Esophagus muscularis mucosa (tissue), 4 donors: ENCODE measurements at places on chromosomes 2 and 18. TPM values are rescaled to one million over a fixed set of nuclear protein-coding genes. Genes with fewer than 3 reads are reported as not detected.

DNA sequence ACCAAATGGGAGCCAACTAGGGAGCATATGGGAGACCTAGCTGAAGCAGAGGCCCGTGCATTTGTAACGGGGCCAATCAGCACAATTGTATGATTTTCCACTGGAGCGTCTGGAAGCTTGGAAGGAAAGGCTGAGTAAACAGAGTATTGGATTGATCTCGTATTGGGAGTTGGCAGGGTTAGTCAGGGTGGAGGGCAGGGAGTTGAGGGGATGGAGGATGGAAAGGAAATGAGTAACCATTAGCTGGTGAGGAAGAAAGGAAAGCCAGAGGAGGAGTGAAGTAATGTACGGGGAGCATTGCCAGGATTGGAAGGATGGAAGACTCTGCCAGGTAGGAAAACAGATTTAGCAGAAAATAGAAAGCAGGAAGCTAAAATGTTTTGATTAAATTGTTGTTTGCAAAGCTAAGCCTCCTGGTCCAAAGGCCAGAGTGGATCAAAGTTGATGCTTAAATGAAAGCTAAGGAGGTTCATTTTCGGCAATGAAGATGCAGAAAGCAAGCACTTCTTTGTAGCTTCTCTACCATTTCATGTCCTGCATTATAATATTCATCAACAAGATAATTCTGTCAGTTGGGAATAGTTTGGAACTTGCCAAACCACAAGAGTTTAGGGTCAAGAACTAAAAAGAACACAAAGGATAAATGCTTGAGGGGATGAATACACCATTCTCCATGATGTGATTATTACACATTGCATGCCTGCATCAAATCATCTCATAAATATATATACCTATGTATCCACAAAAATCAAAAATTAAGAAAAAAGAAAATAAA, 75.6 kb upstream of the TTN start:
- no peaks in the 10 kb centered on the region for H3K4me1 ChIP-seq
- H3K4me3 ChIP-seq = no peak overlapping the region
- no peaks in the 10 kb centered on the region for H3K27me3 ChIP-seq

DNA sequence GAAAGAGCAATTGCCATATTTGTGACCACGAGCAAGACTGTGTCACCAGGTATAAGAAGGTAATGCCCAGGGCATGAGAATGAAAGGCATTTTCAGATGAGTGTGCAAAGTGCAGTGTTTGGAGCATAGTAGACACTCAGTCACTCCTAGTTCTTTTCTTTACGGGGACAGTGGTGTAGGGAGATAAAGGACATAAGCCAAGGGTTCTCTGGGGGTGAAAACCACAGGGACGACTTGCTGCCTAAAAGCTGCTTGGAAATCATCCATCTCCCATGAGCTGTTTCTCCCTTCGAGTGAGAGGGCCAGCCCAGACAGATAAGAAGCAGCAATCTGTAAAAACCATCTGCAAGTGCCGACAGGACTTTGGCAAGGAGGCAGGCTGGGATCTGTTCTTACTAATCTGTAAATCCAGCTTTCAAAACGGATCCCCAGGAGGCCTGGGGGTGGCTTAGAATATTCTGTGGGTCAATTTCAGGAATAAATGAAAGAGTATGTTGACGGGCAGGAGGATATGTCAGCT, 221.6 kb downstream of the LPIN1 start:
- no peaks in the 10 kb centered on the region for H3K27me3 ChIP-seq
- peaks cover 3% of the 10 kb centered on the region for H3K4me1 ChIP-seq
- no peaks in the 10 kb centered on the region for H3K36me3 ChIP-seq
- H3K27ac ChIP-seq = no peak overlapping the region

GRCh38 chr2:20015482-20016083, 3.1 kb upstream of the MATN3 start:
- H3K4me3 ChIP-seq = no peak overlapping the region
- H3K4me1 ChIP-seq = peaks cover 20% of the 10 kb centered on the region
- no peaks in the 10 kb centered on the region for H3K27me3 ChIP-seq
- no peaks in the 10 kb centered on the region for H3K36me3 ChIP-seq
- no peak for DNase-seq

Gene TMEM127
- total RNA-seq = 66.0 TPM

Gene UGT1A10
- total RNA-seq = not detected

DNA sequence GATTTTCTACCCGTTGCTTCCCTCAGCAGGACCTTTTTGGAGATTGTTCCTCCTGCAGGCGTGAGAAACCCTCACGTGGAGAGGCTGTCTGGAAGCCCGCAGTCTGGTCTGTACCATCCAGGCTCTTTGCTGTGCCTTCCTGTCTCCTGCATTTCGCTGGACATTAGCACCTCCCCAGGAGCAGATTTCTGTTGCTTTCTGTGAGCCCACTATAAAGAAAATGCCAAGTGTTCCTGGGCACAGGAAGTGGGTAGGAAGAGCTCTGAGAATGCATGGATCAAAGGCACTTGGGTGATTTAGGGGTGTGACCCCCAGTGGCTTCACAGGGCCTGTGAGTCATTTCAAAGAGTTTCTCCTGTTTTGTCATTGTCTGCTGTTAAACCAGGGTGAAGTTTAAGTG, 27.3 kb downstream of the SPTBN1 start:
- H3K36me3 ChIP-seq = peaks cover 4% of the 10 kb centered on the region
- H3K4me3 ChIP-seq = no peak overlapping the region
- H3K4me1 ChIP-seq = peaks cover 84% of the 10 kb centered on the region
- H3K27me3 ChIP-seq = no peaks in the 10 kb centered on the region

DNA sequence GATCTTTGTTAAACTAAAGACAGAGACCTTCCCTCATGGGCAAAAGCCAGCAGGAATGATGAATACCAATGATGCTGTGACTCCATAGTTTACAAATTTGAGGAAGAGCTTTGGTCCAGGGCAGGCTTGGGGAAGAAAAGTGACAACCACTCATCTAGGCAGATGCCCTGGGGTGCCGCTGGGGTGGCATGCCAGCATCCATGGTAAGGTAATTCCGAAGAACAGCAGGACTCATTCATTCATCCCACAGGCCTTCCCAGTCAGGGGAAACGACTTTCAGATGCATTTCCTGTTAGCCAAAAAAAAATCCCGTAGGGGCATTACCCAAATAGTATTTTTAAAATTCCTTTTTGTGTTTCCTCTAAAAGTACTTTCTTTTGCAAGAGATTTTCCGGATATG, 180.7 kb upstream of the SERPINE2 start:
- DNase-seq = no peak
- no peaks in the 10 kb centered on the region for H3K27me3 ChIP-seq
- no peak overlapping the region for H3K4me3 ChIP-seq
- no peaks in the 10 kb centered on the region for H3K36me3 ChIP-seq

- DNase-seq = no peak
- H3K27me3 ChIP-seq = no peaks in the 10 kb centered on the region
- no peak overlapping the region for H3K4me3 ChIP-seq
- no peaks in the 10 kb centered on the region for H3K4me1 ChIP-seq
- no peaks in the 10 kb centered on the region for H3K36me3 ChIP-seq
Observed at GRCh38 chr2:71807581-71808451, 339.8 kb downstream of the CYP26B1 start.

DNA sequence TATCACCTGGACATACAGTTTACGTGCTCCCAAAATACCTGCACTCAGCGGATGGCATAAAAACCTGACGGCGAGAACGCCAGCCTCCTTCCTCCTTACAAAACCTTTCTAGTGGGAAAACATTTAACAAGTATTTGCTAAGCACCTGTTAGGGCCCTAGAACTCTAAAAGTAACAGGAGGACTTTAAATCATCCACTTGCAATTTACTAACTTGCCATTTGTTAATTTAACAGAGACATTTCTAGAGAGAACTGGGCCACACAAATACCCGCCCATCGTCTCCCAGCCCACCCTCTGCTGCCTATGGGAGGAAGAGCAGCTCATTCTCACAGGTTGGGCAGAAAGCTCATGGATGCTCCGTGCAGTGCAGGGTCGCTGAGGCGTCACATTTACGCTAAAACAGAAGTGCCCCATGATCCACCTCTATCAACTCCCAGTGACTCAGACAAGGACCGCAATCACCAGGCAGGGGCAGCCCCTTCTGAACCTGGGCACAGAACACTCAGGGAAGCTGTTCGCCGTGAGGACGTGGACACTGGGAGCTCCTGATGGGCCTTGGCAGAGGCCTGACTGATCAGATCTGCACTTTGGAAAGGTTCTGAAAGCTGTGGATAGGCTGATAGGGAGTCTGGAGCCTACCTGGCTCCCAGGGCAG, 106.9 kb downstream of the HDAC4 start:
- no peaks in the 10 kb centered on the region for H3K27me3 ChIP-seq
- peaks cover 98% of the 10 kb centered on the region for H3K4me1 ChIP-seq
- peak overlapping the region; percentile 78 for H3K27ac ChIP-seq
- H3K36me3 ChIP-seq = no peaks in the 10 kb centered on the region
- DNase-seq = no peak
- no peak overlapping the region for H3K4me3 ChIP-seq

GRCh38 chr2:28172114-28172898, 220.4 kb upstream of the FOSL2 start:
- H3K27me3 ChIP-seq = no peaks in the 10 kb centered on the region
- peaks cover 4% of the 10 kb centered on the region for H3K36me3 ChIP-seq
- H3K4me3 ChIP-seq = no peak overlapping the region
- no peak for DNase-seq
- no peaks in the 10 kb centered on the region for H3K4me1 ChIP-seq
- H3K27ac ChIP-seq = no peak overlapping the region

GRCh38 chr2:231671270-231672050, 36.9 kb upstream of the PTMA start:
- H3K27me3 ChIP-seq = no peaks in the 10 kb centered on the region
- H3K36me3 ChIP-seq = no peaks in the 10 kb centered on the region
- H3K4me1 ChIP-seq = peaks cover 73% of the 10 kb centered on the region

- H3K4me1 ChIP-seq = no peaks in the 10 kb centered on the region
- H3K36me3 ChIP-seq = no peaks in the 10 kb centered on the region
- H3K4me3 ChIP-seq = no peak overlapping the region
- DNase-seq = no peak
Observed at GRCh38 chr2:185130685-185131084, 532.4 kb downstream of the ZNF804A start.

Gene SERPINB7
- not detected for total RNA-seq

DNA sequence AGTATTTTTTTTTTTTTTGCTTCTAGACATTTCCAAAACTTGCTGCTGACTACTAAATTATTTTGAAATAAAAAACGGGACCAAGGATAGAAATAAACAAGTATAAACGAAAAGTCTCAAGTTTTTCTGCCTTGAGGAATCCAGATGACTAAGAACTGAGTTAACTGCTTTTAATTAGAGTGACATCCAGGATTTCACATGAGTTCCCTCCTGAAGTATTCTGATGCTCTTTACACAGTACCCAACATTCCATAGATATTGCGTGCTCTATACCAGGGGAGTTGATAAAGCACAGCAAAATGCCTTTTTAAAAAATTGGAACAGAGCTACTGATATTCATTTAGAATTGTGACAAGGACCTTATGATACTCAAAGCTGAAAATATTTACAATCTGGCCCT, 618.0 kb downstream of the CCDC85A start:
- no peaks in the 10 kb centered on the region for H3K27me3 ChIP-seq
- DNase-seq = no peak
- H3K4me1 ChIP-seq = no peaks in the 10 kb centered on the region
- no peak overlapping the region for H3K27ac ChIP-seq
- no peaks in the 10 kb centered on the region for H3K36me3 ChIP-seq
- no peak overlapping the region for H3K4me3 ChIP-seq

Gene SOX11
- 0.50 TPM for total RNA-seq

Gene KCNS3
- 14.6 TPM for total RNA-seq

DNA sequence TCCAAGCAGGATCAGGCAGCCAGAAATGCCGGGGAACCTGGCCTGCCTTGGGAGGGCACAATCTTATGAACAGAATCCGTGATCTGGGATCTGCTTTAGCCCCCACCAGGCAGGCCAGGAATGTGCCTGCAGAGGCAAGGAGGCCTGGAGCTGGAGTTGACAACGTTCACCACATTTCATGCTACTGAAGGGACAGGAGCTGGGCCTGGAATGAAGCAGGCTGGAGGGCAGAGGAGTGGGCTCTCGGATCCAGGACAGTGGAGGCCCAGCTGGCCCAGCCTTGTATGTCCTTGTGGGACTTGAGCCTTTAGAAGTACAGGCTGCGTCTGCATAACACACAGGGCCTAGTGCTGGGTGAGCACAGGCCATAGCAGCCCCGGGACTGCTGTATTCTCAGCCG, 91.8 kb downstream of the KLHL29 start:
- H3K27ac ChIP-seq = no peak overlapping the region
- H3K36me3 ChIP-seq = peaks cover 6% of the 10 kb centered on the region
- H3K27me3 ChIP-seq = no peaks in the 10 kb centered on the region
- DNase-seq = no peak
- H3K4me3 ChIP-seq = no peak overlapping the region

- H3K4me3 ChIP-seq = no peak overlapping the region
- no peaks in the 10 kb centered on the region for H3K36me3 ChIP-seq
- no peak overlapping the region for H3K27ac ChIP-seq
- no peak for DNase-seq
- H3K27me3 ChIP-seq = no peaks in the 10 kb centered on the region
- H3K4me1 ChIP-seq = peaks cover 39% of the 10 kb centered on the region
Observed at GRCh38 chr2:197297772-197298318, 12.7 kb downstream of the ANKRD44 start.

Gene ZNF516
- total RNA-seq = 31.6 TPM

DNA sequence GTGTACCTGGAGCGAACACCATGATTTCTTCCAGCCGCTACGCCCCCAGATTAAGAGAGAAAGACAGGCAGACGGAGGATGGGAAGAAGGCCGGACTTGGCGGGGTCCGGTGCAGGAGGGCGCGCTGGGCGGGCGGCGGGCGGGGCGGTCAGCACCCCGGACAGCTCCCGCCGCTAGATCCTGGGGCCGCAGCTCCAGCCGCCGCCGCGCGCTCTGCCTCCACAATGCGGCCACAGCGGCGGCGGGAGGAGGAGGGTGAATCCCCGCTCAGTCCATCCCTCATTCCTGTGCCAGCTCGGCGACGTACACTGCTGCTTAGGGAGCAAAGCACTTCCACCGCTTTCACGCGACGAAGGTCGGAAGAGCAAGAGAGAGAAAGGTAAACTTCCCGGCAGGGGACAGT, at the start of gene AKAIN1:
AKAIN1 (minus strand) TSS at position 226 of the 403 bp plus-strand sequence; CDS start at position 22, 204 bp downstream.
- H3K4me3 ChIP-seq = no peak within 1 kb of the TSS
- no peak for DNase-seq
- H3K27ac ChIP-seq = no peak within 1 kb of the TSS
- peaks cover 11% of the 10 kb centered on the region for H3K4me1 ChIP-seq
- H3K36me3 ChIP-seq = no peaks in the 10 kb centered on the region
- H3K27me3 ChIP-seq = no peaks in the 10 kb centered on the region

Gene BMP10
- total RNA-seq = not detected

GRCh38 chr18:74506448-74507084, 10.4 kb downstream of the CNDP2 start:
- H3K4me3 ChIP-seq = no peak overlapping the region
- no peak overlapping the region for H3K27ac ChIP-seq
- H3K36me3 ChIP-seq = peaks cover 90% of the 10 kb centered on the region
- H3K4me1 ChIP-seq = no peaks in the 10 kb centered on the region

GRCh38 chr2:118830118-118830517, 17.3 kb downstream of the EN1 start:
- peaks cover 8% of the 10 kb centered on the region for H3K4me1 ChIP-seq
- H3K36me3 ChIP-seq = no peaks in the 10 kb centered on the region
- H3K27ac ChIP-seq = no peak overlapping the region
- H3K27me3 ChIP-seq = peaks cover 79% of the 10 kb centered on the region

GRCh38 chr2:95234816-95235215, 27.5 kb downstream of the ZNF892 start:
- no peak for DNase-seq
- no peaks in the 10 kb centered on the region for H3K27me3 ChIP-seq
- no peaks in the 10 kb centered on the region for H3K4me1 ChIP-seq
- H3K27ac ChIP-seq = no peak overlapping the region
- H3K4me3 ChIP-seq = no peak overlapping the region
